ENCODE measurements at places on chromosomes 13 and 19.
A peak's percentile ranks its signal among the peaks of the same experiment; 100 is the strongest.

GRCh38 chr19:19155495-19156219 lies 14.4 kb downstream of the MEF2B start:
- peaks cover 3% of the 10 kb centered on the region for H3K36me3 ChIP-seq
- H3K27ac ChIP-seq = no peak overlapping the region

- H3K27me3 ChIP-seq = peaks cover 34% of the 10 kb centered on the region
- no peak for DNase-seq
- no peaks in the 10 kb centered on the region for H3K4me1 ChIP-seq
Measured at GRCh38 chr19:46296722-46297461, at the start of gene HIF3A. HIF3A (plus strand) TSS chr19:46297042; CDS start chr19:46297077, 35 bp downstream.

DNA sequence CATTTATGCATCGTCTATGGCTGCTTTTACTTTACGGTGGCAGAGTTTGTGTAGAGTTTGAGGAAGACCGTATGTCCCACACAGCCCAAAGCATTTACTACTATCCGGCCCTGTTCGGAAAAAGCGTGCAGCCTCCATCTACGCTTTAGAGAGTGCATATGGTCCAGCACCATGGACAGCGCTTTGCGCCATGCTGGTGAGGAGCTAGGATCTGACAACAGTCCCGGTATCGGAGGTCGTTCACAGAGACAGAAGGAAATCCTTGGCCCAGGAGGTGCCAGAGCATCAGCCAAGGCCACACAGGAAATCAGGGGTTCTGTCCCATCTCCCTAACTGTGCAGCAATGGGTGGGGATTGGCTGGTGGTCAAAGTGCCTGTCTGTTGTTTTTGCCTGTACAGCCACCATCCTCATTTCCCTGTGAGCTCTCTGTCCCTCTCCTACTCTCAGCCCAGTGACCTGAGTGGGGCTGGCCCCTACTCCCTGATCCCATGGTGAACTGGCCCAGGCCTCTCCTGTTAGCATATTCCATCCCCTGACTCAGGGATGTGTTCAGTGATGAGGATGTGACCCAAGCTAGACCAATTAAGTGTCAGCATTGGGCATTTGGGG lies 16.2 kb upstream of the PRODH2 start:
- peaks cover 6% of the 10 kb centered on the region for H3K27me3 ChIP-seq
- no peaks in the 10 kb centered on the region for H3K4me1 ChIP-seq
- no peaks in the 10 kb centered on the region for H3K36me3 ChIP-seq
- DNase-seq = peak; percentile 75

DNA sequence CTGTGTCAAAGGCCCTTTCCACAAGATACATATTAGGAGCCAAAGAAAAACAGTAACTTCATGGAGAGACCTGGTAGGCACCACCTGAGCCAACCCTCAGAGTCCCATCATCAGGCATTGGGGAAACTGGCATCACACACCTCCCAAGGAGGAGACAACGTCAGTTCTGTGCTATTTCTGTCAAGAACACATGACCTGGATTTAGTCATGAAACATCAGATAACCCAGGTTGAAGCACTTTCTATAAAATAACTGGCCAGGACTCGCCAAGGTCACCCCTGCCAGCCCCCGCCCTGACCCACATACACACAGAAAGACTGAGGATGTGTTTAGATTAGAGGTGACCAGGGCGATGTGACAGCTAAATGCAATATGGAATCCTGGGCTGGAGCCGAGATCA lies 35.6 kb downstream of the COL4A1 start:
- H3K27me3 ChIP-seq = peaks cover 12% of the 10 kb centered on the region
- no peak for DNase-seq
- no peak overlapping the region for H3K4me3 ChIP-seq

Data from activated naive CD8-positive, alpha-beta T cell treated with anti-CD3 and anti-CD28 coated beads, Interleukin-2, amount 10 ng/mL, durations not matched to agents 7 days and 5 days (primary cell).